Tibial nerve (tissue), 4 donors: ENCODE measurements at places on chromosomes 2 and 18. TPM values are rescaled to one million over a fixed set of nuclear protein-coding genes. Genes with fewer than 3 reads are reported as not detected.

ANKRD30BL gene
- not detected for total RNA-seq

LIMS4 gene
- total RNA-seq = 7.3 TPM

SATB2 gene
- total RNA-seq = 8.5 TPM

DQX1 gene
- total RNA-seq = not detected

DAPL1 gene
- total RNA-seq = 2.6 TPM

GRCh38 chr2:213157242-213157641 lies 5.8 kb upstream of the IKZF2 start:
- no peak overlapping the region for H3K27ac ChIP-seq
- H3K36me3 ChIP-seq = no peaks in the 10 kb centered on the region
- H3K27me3 ChIP-seq = no peaks in the 10 kb centered on the region
- no peak for DNase-seq
- no peak overlapping the region for H3K4me3 ChIP-seq

DNA sequence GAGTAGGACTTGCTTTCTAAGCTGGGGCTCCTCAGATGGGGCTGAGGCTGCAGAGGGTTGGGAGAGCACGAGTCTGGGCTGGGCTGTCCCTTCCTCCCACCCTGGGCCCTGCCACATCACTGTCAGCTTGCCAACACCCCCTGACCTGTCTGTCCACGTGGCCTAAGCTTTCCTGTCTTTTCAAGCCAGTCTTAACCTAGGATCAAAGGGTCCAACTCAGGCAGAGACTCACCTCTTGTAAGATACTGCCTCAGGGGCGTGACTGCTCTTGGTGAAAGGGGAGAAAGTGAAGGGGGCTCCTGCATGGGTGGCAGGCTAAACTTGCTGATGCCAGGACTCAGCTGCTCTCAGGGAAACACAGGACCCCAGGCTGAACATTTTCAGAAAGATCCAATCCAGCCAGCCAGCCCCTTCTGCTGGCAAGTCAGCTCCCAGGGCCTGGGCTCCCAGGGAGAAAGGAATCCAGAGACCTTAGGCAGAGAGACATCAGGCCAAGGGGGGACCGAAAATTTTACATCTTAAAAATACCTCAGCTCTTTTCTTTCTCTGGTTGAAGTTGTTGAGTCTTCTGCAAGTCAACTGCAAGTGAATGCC lies 144.2 kb upstream of the ID2 start:
- H3K36me3 ChIP-seq = no peaks in the 10 kb centered on the region
- H3K27ac ChIP-seq = no peak overlapping the region
- no peak for DNase-seq
- no peak overlapping the region for H3K4me3 ChIP-seq

DNA sequence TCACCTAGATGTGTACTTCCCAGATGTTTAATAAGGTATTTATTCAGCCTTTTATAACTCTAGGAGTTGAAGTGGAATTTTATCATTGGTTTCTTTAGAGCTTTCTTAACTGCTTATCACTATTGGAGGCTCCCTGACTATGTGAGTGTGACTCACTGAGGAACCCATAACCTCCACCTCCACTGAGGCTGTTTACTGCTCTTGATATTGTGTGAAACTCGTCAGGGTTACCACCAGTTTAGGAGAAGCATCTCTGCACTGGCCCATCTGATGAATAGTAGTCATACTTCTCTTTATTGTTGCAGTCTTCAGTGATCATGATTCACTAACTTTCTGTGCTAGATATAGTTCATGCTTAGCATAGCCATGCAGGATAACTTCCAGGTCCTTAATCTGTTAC lies 79.6 kb upstream of the UBXN4 start:
- H3K36me3 ChIP-seq = no peaks in the 10 kb centered on the region
- H3K4me1 ChIP-seq = no peaks in the 10 kb centered on the region
- H3K27me3 ChIP-seq = no peaks in the 10 kb centered on the region
- DNase-seq = no peak
- H3K27ac ChIP-seq = no peak overlapping the region

DNA sequence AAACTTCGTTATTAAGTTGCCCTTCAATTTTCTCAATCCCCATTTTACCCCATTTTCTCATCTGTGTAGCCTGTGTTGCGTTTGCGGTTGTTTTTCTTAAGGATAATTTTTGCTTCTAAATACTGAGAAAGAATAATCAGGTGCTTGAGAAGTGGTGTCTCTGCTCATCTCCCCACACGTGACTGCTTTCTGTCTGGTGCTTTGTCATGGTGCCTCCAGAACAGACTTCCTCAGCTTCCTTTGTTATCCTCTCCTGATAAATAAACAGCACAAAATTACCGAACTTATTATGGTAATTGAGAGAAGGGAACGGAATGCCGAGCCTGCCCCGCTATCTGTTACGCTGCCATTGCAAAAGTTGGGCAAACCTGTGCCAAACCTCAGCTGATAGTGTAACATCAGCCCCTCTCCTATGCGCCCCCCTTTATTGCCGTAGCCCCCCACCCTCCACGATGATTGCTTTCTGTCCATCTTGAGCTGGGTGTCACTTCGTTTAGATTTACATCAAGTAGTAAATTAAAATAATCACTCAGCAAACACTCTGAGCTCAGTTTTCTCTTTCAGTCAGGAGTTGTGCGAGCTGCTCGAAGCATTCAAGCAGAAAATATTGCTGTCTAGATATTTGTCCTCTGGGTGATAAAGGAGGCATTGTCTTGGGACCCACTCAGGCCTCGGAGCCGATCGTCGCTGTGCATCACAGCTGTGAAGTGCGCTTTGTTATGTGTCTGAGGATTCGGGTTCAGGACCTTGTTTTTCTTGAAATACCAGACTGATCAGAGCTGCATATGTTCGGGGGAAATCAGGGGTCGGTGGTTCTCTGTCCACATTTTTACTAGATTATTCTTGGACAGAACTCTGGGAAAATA lies 1008.5 kb upstream of the FANCL start:
- H3K4me3 ChIP-seq = no peak overlapping the region
- no peak for DNase-seq
- no peak overlapping the region for H3K27ac ChIP-seq
- no peaks in the 10 kb centered on the region for H3K36me3 ChIP-seq
- no peaks in the 10 kb centered on the region for H3K4me1 ChIP-seq

GRCh38 chr2:20571644-20572215 lies 79.2 kb downstream of the HS1BP3 start:
- H3K27ac ChIP-seq = no peak overlapping the region
- no peaks in the 10 kb centered on the region for H3K27me3 ChIP-seq
- H3K4me1 ChIP-seq = no peaks in the 10 kb centered on the region
- H3K36me3 ChIP-seq = no peaks in the 10 kb centered on the region
- H3K4me3 ChIP-seq = no peak overlapping the region

- H3K27ac ChIP-seq = no peak overlapping the region
- H3K36me3 ChIP-seq = no peaks in the 10 kb centered on the region
- H3K27me3 ChIP-seq = no peaks in the 10 kb centered on the region
- DNase-seq = no peak
Measured at GRCh38 chr2:215360596-215360995, 48.7 kb downstream of the ATIC start.

- no peak overlapping the region for H3K27ac ChIP-seq
- DNase-seq = no peak
- no peaks in the 10 kb centered on the region for H3K36me3 ChIP-seq
- no peak overlapping the region for H3K4me3 ChIP-seq
- H3K27me3 ChIP-seq = no peaks in the 10 kb centered on the region
Measured at GRCh38 chr2:63740943-63741342, 100.8 kb upstream of the UGP2 start.

DNA sequence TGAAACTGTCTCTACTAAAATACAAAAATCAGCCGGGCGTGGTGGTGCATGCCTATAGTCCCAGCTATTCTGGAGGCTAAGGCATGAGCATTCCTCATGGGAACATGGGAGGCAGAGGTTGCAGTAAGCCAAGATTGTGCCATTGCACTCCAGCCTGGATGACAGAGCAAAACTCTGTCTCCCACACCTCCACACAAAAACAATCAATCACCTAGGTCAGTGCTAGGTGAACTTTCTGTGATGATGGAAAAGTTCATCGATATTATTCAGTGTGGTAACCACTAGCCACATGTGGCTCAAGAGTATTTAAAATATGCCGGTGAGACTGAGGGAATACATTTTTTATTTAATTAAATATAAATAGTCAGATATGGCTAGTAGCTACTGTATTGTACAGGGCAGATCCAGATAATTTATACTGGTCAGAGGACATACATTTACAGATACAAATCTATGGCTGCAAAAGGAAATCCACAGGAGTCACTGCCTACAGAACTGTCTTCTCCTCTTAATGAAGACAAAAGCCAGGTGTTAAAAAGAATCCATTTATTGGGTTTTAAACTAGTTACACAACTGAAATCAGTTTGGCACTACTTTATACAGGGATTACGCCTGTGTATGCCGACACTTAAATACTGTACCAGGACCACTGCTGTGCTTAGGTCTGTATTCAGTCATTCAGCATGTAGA lies 3.9 kb upstream of the GPR75 start:
- H3K36me3 ChIP-seq = peaks cover 51% of the 10 kb centered on the region
- H3K4me1 ChIP-seq = no peaks in the 10 kb centered on the region
- H3K27ac ChIP-seq = no peak overlapping the region

DNA sequence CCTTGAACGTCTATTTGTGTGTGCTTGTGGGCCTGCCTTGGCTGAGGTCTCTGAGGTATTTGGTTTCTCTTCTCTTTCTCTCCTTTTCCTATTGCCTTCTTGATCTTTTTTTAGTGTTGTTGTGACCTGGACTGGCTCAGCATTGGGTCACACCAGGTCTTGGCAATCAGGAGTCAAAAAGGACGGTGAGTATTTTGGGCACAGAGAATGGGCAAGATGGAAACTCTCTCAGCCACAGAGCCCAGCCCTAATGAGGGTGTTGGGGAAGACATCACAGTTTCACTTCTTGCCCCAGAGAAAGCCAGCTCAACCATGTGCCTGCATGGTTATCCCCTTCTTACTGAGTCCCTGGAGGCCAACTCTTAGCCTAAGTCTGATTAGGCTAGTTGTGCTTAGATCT lies 13.7 kb upstream of the INO80C start:
- DNase-seq = no peak
- no peak overlapping the region for H3K4me3 ChIP-seq
- no peaks in the 10 kb centered on the region for H3K4me1 ChIP-seq

DNA sequence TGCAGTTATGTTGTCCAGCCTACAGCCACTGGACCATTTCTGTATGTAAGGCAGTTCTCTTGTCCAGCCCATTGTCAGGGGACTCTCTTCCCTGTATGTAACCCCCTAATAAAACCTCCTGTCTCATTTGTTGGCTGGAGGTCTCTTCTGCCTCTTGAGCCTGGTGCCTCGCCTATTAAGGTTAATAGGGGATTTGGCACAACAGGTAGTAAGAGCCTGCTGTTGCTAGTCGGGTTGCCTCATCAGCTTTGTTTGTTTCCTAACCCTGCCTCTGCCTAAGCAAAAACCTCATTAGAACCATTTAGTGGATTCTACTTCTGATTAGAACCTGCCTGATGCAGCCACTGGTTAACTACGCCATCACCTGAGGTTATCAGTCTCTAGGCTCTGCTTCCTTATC lies 62.2 kb upstream of the STPG4 start:
- H3K27ac ChIP-seq = no peak overlapping the region
- H3K4me1 ChIP-seq = no peaks in the 10 kb centered on the region

DNA sequence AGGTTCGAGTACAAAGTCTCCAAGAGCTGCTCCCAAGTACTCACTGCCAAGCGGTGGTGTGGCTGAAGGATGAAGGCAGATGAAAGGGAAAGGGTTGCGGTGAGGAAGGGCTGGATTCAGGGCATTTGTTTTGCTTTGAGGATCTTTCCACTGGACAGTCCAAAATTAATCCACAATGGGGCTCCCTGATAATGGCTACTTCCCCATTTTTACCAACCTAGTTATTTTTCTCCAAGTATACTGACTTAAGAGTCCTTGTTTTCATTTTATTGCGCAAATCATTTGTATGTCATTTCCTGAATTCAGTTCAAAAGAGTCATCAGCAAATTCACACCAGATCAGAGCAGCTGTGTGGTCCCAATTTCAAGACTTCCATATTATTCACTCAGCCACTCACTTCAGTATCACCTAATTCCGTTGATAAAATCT lies 464 bp upstream of the SESTD1 start:
- H3K4me1 ChIP-seq = peaks cover 7% of the 10 kb centered on the region
- no peak for DNase-seq
- H3K4me3 ChIP-seq = peak overlapping the region; percentile 73
- no peaks in the 10 kb centered on the region for H3K36me3 ChIP-seq
- H3K27ac ChIP-seq = peak overlapping the region; percentile 90

DNA sequence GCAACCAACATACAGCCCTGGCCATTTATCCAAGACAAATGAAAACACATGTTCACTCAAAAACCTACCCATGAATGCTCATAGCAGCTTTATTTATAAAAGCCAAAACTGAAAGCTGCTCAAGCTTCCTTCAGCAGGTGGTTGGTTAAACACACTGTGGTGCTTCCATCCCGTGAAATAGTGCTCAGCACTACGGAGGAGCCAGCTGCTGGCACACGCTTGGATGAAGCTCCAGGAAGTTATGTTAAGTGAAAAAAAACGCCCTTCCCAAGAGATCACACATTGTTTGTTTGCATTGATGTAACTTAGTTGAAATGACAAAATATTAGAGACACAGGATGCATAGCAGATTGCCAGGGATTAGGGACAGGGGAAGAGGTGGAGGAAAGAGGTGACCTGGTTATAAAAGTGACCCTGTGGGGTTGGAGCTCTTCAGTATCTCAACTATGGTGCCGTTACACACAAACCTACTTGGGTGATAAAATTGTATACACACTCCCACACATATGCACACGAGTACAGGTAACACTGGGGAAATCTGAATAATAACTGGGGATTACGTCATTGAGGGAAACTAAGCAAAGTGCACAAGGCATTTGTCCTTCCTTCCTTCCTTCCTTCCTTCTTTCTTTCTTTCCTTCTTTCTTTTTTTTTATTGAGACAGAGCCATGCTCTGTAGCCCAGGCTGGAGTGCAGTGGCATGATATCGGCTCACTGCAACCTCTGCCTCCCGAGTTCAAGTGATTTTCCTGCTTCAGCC lies 6.2 kb upstream of the ALPG start:
- H3K36me3 ChIP-seq = no peaks in the 10 kb centered on the region
- no peaks in the 10 kb centered on the region for H3K27me3 ChIP-seq
- no peak overlapping the region for H3K4me3 ChIP-seq

DNA sequence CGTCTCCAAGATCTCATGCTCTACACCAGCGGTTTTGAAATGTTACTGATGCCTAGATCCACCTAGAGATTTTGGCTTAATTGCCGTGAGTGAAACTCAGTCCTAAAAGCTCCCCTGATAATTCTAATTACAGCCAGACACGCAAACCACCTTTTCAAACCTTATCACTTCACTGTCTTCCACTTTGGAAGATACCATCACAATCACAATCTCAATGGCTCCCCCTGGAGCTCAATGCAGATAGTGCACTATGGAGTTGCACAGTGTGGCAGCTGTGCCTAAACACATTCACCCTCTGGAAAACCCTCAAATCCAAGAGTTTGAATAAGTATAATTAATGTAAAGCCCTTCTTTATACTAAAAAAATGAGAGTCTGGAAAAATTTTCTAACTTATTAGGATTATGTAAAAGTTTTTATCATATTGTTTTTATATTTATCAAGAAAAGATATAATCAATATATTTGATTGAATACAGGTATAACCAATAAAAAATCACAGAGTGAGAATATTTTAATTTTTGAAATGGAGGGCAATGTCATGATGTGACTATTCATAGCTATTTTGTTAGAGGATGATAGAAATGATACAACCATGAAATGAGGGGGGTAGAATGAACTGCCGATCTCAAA lies 102.9 kb upstream of the SLC8A1 start:
- peak; percentile 95 for DNase-seq
- no peak overlapping the region for H3K4me3 ChIP-seq
- H3K27ac ChIP-seq = no peak overlapping the region

GRCh38 chr2:100130595-100131391 lies 11.6 kb downstream of the AFF3 start:
- H3K27ac ChIP-seq = no peak overlapping the region
- no peaks in the 10 kb centered on the region for H3K27me3 ChIP-seq
- H3K4me1 ChIP-seq = no peaks in the 10 kb centered on the region
- no peak overlapping the region for H3K4me3 ChIP-seq
